Posterior vena cava (tissue), 2 donors: ENCODE measurements at places on chromosomes 12 and 14.

- peak; percentile 59 for DNase-seq
Observed at GRCh38 chr14:101507836-101508150, 53.5 kb upstream of the DIO3 start.

GRCh38 chr12:122226366-122227125 lies 694 bp upstream of the DIABLO start:
- DNase-seq, result no peak

DNA sequence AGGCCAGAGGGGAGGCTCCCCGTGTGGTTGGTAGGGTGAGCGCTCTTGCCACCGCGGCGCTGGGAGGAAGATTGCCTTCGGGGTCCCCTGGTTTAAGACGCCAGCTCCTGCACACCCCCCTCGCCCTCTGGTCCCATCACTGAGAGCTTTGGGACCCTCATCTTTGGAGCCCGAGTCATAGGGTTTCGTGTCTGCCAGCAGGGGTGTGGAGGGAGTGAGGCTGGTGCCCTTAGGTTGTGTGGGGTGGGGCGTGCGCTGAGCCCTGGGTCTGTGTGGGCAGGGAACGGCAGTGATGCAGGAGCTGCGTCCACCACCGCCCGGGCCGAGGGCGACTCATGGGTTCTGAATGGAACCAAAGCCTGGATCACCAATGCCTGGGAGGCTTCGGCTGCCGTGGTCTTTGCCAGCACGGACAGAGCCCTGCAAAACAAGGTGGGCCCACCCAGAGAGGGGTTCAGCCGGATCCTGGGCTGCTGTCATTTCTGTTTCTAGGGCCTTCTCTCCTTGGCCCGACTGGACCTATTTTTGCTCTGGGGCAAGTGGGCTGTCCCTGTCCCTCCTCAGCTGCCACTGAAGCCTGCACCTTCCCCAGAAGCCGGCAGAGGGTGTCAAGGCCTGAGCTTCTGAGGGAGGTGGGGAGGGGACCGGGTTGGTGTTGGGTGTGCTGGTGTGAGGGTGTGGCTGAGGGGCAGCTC lies 12.1 kb downstream of the ACADS start:
- peak; percentile 75 for DNase-seq

GRCh38 chr14:59252772-59253500 lies 64.5 kb downstream of the DAAM1 start:
- DNase-seq, result no peak

DNA sequence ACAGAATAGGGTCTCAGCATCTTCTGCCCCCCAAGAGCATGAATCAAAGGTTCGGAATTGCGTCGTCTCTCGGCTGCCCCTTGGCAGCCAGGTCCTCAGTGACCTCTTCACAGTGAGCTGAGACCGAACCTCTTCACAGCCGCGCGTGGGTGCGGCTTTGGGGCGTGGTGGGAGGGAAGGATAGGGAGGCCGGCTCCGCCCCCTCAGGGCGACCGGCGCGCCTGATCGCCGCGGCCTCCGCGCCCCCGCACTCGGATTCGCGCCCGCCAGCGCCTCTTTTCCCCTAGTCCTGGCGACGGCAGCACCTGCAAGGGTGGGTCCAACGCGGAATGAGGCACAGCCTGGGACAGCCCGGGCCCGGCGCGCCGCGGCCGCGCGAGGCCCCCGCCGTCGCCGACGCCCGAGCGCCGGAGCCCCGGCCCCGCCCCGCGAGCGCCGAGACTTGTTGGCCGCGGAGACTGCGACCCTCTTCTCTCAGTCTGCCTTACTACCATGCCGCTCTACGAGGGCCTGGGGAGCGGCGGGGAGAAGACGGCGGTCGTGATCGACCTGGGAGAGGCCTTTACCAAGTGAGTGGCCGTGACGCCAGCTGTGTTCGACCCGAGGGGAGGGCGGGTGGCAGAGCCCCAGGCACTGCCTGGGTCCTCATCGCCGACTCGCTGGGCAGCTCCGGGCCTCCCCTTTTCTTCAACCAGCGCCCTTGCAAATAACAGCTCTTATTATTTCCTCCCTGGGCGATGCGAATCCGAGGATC lies at the start of gene ACTR10:
Gene ACTR10 (plus strand): TSS at position 424 of the 754 bp plus-strand sequence. CDS start 69 bp downstream, at position 493.
- DNase-seq, result peak; percentile 96

GRCh38 chr12:103808239-103808880 lies 32.7 kb downstream of the NT5DC3 start:
- no peak for DNase-seq

DNA sequence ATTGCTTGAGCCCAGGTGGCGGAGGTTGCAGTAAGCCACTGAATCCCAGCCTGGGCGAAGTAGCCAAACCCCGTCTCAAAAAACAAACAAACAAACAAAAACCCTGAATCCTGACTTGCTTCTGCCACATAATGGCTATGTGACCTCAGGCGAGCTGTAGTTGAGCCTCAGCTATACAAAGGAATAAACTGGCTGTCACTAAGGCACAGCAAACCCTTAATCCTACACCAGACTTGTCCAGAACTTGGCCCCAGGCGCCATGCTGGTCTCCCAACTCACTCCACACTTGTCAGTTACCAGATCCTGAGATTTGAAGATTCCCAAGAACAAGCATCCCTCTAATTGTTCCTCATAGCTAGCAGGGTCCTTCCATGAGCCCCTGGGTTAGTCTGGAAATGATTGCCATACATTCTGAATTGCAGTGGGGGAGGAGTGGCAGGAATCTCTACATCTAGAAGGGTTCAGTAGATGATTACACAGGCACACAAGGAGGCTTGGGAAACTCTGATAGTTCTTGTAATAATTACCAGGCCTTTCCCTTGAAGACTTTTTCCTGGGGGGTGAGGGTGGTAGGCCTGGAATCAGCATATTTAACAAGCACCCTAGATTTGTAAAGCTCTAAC lies 9.9 kb downstream of the MAP3K12 start:
- DNase-seq, result no peak

- no peak for DNase-seq
Observed at GRCh38 chr12:58051378-58051777, 110.0 kb downstream of the ATP23 start.

DNA sequence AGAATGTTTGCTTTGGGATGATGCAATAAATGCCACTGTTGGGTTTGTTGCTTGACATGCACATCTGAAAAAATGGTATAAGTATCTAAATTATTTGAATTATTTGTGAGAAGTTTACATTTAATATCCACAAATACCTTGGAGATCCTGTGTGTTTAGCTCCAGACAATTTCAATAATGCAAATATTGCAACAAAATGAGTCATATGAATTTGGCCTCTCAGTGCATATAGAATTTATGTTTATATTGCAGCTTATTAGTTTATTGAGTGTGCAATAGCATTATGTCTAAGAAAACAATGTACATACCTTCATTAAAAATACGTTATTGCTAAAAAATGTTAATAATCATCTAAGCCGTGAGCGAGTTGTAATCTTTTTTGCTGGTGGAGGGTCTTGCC lies 153.3 kb downstream of the FSCB start:
- DNase-seq, result no peak

GRCh38 chr12:22286569-22286968 lies 47.9 kb downstream of the ST8SIA1 start:
- no peak for DNase-seq

- no peak for DNase-seq
Observed at GRCh38 chr14:29465095-29465494, 462.6 kb downstream of the PRKD1 start.

DNA sequence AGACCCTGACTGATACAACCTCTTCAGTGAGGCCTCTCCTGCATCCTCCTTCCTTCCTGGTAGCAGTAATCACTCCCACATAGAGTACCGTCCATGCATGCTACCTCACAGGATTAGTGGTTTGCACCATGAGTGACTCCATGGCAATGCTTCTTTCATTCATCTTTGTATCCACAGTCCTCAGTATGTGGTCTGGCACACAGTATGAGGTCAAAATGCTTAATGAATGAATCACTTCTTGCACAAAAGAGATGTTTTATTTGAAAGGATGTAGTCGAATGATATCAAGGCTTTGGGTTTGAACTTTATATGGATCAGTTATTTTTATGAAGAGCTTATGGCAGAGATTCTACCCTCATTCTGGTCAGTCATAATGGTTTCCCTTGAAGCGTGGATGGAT lies 42.2 kb downstream of the KCNA5 start:
- DNase-seq, result no peak

- no peak for DNase-seq
Observed at GRCh38 chr12:115109863-115110262, 425.9 kb upstream of the TBX3 start.

DNA sequence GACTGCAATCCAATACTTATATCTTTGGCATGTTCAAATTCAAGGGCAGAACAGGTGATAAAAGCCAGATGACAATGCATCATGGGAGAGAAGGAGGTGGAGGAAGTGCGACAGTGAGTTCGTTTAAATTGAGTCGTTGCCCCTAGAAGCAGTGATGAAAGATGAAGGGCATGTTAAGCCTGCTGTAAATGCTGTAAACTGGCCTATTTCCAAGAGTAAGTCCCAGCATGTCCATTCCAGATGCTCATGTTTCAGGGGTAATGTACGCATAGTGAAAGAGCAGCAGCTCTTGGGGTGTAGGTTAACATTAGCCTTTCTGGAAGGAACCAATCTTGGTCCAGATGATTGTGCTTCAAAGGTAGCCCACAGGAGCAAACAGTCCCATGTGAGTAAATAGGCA lies 97.1 kb downstream of the C2CD5 start:
- DNase-seq, result no peak

DNA sequence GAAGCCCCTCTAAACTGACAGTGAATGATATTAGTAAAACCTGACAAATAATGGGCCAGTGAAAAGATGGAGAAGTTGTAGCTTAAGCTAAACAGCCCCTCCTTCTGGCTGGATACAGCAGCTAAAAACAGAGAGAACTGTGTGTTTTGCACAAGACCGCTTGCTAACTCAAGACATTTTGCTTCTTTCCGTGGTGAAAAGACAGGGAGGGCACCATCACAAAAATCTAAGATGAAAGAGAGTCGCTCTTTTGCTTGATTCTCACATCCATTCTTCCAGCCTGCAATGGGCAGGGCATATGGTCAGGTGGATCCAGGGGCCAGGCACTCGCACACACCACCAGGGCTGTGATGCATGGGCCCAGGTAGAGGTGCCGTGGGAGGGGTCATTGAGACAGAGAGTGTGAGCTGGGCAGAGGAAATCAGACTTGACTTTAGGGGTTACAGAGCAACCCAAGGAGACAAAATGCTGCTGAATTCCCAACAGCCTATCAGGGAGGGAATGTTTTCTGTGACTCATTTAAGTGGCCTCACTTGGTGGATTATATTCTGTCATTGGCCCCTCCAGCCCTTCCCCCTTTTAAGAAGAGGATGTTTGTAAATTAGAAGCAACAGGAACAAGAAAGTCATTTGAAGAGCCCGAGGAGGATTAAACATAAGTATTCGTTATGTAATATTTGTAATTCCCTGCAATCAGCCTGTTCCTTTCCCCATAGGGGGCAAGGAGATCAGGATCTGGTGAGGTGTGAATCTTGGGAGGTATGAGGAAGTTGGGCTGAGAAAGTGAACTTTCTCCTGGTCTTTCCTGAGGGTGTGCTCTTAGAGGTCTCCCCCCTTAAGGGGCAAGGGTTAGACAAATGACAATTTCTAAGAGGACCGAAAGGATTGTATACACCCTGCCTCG lies 12.3 kb downstream of the EMP1 start:
- DNase-seq, result no peak

DNA sequence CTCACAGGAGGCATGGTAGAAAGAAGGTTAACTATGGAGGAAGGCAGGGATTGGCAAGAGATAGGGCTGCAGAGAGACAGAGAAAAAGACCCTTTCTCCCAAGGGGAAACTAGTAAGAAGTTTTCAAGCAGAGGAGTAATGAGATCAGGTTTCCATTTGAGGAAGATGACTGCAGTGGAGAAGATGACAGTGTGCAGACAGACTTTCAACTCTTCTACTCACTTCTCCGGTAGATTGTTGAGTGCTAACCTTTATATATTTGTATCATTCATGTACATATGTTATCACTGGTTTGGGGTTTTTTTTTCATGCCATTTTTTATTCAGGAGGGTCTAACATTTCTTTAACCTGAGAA lies 5.9 kb upstream of the B3GNT4 start:
- no peak for DNase-seq

GRCh38 chr12:828726-829395 lies 76.5 kb downstream of the WNK1 start:
- DNase-seq, result no peak

DNA sequence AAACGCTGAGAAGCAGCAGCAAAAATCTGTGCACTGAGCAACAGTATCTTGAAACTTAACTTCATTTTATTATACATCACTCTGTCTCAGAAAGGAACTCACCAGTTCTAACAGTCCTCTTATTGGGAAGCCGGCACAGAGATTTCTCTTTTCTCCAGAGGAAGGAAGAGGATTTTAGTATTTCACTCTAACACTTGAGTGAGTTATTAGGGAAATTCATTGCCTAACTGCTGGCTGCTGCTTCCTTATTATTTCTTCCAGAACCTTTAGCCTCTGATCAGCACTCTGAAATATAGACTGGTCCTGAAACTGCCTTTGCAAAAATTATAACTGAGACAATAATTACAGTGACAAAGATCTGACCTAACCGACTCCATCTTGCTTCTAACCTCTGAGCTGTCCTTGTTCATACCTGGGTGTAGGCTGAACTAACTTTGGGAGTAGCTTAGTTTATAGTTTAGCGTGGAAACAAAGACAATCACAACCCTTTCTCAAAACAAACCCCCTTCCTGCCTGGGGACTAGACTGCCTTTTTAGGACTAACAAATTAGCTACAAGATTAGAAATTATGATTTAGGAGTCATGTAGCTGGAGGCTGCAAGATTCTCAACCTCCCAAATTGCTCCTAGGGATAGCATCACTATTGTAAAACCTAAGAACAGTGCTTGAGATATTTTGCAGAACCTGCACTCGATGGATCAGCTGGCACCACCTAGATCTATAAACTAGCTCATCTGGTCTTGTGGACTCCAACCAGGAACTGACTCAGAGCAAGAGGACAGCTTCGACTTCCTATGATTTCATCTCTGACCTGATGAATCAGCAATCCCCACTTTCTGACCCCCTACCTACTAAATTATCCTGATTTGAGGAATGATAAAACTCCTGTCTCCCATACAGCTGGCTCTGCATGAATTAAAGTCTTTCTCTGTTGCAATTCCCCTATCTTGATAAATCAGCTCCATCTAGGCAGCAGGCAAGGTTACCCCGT lies 117.5 kb downstream of the DYRK2 start:
- DNase-seq, result no peak

GRCh38 chr14:103508521-103509329 lies 13.9 kb downstream of the CKB start:
- DNase-seq, result peak; percentile 35

DNA sequence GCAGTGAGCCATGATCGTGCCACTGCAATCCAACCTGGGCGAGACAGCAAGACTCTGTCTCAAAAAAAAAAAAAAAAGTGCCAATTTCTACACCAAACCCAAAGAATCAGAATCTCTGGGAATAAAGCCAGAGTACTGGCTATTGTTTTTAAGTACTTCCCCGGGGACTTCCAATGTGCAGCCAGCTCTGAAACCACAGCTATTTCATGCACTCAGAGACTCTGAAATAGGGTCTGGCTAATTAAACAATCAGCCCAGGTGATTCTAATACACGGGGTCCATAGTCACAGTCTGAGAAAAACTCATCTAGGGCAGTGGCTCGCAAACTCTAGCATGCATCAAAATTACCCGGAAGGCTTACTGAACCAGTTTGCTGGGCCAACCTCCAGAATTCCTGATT lies 56.3 kb downstream of the SIX6 start:
- DNase-seq, result no peak

GRCh38 chr12:124411281-124411878 lies 116.5 kb downstream of the RFLNA start:
- DNase-seq, result peak; percentile 94

GRCh38 chr12:80151131-80151530 lies 51.8 kb downstream of the OTOGL start:
- no peak for DNase-seq

GRCh38 chr12:95796982-95797289 lies 6.4 kb upstream of the NTN4 start:
- no peak for DNase-seq

- DNase-seq, result peak; percentile 84
Observed at GRCh38 chr12:3752096-3752709, 706 bp downstream of the CRACR2A start.
